ACHN (cell line): ENCODE measurements at places on chromosomes 12 and 14.

DNA sequence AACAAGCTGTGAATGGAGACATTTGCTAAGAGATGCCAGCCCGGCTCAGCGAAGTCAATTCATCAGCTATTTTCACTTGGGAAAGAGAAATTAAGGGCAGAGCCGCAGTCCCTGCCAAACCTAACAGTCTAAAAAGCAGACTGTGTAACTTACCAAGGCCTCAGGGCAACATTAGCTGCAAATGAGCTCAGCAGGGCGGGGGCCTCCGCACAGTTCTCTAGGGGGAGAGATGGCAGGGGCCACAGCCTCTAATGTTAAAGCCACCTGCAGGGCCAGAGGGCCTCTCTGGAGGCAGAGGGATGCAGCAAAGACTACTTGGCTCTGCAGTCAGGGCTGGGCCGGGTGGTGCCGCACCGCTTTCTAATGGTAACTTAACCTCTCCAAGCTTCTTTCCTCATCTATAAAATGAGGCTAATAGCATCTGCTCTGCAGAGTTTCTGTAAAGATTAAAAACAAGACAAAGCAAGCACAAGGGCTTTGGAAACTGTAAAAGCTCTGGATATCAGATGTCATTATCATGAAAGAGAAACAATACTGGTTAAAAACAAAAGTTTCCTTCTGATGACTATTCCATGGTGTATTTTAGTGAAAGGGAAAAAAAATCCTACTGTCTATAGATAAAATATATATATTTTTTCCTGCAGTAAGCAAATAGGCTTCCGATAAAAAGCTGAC lies 13.4 kb upstream of the GPRC5A start:
- DNase-seq: no peak

DNA sequence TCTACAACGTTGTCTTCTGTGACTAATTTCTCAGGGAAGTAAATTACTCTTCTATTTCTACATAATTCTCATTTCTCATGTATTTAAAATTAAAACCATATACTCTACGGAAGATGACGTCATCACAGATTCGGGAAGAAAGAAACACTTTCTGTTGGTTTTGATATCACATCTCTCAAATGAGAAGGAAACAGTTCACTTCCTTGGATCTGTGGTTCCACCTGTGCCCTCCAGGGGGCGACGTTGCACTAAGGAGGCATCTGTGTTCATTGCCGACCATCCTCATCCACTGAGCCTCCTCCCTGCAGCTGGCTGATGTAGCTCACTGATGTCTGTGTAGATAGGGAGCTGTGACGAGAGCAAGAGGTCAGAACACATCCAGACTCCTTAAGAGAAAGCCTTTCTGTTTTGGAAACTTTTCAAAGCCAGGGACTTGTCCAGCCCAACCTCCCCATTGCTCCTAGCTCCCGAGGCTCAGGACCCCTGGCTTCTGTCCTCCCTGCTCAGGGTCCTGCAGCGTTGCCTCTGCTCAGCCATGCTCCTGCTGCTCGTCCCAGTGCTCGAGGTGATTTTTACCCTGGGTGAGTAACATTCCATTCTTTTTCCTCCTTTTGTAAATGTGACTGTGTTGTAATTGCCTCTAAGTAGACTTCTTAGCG lies 172.7 kb upstream of the OR4E1 start:
- DNase-seq: peak; percentile 28

DNA sequence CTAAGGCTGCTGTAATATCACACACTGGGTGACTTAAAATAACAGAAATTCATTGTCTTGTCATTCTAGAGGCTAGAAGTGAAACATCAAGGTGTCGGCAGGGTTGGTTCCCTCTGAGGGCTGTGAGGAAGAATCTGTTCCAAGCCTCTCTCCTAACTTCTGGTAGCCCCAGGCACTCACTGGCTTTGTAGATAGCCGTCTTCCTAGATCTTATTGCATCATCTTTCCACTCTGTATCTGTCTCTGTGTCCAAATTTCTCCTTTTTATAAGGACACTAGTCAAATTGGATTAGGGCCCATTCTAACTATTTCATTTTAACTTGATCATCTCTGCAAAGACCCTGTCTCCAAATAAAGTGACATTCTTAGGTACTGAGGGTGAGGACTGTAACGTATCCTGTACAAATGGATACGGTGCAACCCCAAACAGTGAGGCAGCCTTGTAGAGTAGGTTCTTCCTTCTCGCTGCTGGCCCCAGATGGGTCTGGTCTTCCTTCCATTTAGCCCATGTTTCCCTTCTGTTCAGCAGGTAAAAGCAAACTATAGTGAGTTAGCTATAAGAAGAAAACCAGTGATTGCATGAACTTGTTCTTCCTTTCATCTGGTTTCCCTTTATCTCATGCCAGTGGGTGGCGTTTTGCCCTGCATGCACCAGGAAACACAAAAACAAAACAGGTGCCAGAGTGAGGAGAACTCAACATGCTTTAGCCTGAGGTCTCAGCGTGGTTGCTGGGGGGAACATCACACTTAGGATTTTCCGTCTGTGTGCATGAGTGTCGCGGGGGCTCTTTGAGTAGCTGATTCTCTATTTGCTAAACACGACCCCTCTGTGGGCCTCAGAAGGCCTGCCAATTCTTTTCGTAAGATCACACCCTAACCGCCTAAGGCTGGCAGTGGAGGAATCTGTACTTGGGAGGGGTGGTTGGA lies 19.5 kb downstream of the TTC9 start:
- DNase-seq: no peak

DNA sequence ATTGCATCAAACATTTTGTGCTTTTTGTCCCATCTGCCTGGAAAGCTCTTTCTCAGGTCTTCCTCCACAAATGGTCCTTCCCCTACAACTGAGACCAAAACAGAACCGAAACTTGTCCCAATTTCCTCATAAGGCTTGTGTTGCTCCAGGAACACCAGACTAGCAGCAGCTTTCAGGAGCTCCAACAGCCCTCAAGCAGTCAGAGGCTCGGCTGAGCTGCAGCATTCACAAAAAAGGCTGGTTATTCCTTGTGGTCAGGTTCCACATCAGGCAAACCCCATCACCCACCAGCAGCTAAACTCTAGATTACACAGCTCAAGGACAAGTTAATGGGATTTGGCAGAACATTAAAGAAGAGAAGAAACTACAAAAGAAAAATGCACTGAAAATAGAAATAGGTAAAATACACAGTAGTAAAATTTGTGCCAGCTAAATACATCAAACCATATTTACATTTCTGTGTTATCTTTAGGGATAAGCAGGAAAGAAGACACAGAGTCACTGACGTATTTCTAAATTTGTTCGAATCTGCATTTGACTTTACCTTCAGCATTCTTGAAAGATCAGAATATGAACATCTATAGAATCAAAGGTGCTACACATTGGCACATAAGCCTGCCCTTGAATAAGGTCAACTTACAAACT lies 141.2 kb downstream of the STXBP6 start:
- no peak for DNase-seq

- peak; percentile 68 for DNase-seq
Measured at GRCh38 chr12:106739815-106740530, 34.5 kb upstream of the RIC8B start.

GRCh38 chr14:50605766-50606165 lies 45.8 kb downstream of the ATL1 start:
- DNase-seq: no peak

DNA sequence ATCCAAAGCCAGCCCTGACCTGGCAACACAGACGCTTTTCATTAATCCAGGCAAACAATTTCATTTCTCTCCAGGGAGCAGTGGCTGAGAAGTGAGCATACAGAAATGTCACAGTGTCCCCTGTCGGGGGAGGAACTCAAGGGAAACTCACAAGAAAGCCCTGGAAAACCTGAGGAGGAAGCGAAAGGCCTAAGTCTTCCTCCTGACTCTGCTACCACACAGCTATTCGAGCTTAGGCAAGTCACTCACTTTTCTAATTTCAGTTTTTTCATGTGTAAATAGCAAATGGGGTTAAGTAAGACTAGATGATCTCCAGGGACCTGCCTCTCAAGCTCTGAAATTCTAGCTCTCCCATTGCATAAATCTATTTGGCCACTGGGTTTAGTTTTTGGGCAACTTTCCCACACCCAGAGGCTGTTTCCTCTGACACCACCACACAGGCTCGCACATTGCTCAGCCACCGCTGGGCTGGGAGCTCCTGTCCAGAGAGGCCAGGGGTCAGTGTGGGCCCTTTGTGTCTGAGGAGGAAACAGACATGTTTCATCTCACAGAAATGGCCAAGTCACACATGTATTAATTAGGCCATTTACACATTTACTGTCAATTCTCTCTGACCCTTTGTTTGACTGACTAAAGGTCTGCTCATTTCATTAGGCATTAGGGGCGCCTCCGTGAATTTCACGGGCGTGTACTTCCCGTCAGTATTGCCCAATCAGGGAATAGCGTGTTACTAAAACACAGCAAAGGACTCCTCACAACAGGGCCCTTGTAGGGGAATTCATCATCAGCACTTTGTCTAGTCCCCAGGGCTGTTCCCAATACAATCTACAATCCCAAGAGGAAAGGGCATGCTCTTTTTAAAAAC lies 9.8 kb upstream of the PNMA1 start:
- DNase-seq: peak; percentile 76

DNA sequence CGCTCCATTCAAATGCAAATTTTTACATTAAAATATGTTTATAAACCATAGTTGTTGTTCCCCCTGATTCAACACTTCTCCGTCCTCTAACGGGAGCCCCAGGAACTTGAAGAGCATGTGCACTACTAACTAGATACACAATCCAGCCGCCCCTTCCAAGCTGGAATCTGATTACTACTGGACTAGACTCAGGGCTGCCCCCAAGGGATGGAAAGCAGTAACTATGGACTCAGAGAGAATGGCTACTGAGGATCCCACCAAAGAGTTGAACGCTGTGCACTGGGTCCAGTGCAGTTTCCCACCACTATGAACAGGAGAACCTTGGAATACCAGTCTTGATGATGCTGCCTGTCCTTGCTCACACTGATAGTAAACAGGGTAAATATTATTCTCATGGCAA lies 48.6 kb upstream of the PCNX1 start:
- DNase-seq: no peak
